ENCODE measurements at places on chromosomes 2 and 18.

DNA sequence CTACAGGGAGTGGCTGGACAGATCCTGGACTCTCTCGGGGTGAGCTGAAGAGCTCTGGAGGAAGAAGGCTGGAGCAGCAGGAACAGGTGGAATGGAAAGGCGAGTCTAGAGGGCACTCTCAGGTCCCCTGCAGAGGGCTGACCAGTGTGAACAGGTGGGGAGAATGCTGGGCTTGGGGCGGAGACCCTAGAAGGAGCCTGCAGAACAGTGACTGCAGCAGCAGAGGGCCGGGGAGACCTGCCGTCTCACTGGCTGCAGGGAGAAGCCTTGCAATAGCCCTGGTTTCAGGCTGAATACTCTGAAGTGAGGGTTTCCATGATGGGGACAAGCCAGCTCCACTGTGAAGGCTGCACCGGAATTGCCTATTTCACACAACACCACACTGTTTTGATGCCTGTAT is 626.7 kb upstream of the SALL3 start:
- no peak for DNase-seq

DNA sequence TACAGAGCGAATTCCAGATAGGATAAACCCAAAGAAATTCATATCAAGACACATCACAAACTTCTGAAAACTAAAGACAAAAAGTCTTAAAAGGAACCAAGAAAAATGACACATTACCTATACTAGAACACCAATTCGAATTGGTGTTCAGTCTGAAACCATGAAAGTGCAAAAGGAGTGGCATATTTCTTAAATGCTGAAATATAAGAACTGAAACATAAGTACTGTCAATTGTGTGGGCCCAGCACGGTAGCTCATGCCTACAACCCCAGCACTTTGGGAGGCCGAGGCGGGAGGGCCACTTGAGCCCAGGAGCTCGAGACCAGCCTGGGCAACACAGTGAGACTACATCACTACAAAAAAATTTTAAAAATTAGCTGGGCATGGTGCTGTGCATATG is 43.4 kb downstream of the TMEM131 start:
- DNase-seq, result no peak

GRCh38 chr2:234330902-234331301 is 166.0 kb downstream of the ARL4C start:
- no peak for DNase-seq

- no peak for DNase-seq
Observed at GRCh38 chr2:203842373-203842772, 25.2 kb upstream of the CTLA4 start.

DNA sequence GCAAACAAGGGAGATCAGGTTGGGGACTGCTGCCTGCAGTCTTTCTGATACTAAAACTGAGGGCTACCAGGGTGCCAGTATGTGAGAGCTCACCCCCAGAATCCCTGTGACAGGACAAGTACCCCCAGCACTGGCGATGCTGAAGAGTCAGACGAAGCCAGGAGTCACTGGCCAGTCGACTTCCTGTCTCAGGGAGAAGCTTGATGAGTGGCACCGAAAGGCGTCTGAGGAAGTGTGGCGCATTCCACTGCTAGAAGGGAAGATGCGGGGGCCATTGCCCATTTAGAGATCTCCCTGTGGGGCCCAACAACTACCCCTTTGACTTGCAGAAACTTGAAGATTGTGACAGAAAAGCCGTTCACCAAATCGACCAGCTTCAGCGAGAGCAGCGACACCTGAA is 22.0 kb downstream of the MXD1 start:
- no peak for DNase-seq

- DNase-seq, result no peak
Observed at GRCh38 chr18:61335684-61336555, 2.7 kb downstream of the CDH20 start.

DNA sequence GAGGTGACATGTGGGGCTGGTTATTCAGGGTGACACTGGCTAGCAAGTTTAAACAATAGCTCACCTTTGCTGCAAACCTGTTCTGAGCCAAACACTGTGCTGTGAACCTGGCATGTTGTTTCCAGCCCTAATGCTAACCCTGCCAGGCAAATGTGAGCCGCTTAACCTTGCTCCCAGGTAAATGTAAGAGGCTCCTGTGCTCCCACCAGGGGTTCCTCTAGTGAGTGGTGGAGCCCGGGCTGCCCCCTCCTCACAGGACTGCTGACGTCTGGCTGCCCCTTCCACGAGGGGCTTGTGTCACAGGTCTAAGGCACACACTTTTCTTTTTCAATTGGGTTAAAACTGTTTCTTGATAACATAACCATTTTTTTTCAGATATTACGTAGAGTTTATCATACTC is 223.7 kb downstream of the DCDC2C start:
- DNase-seq, result no peak

DNA sequence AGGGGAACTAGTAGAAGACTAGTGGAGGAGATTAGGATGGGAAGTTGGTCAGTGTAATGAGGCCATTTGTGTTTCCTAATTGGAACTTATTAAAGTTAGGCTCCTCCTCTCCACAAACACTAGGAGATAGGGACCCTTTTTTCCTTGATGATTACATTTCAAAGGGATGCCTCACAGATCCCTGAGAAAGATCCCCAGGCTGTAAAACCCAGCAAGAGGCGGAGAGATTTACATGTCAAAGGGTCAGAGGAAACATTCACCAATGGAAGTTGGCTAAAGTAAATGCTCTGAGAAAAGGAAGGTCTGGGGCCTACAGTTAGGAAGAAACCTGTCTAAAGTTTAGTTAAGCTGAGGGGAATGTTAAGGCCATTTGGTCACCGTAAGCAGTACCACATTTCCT is 1.4 kb upstream of the CCDC85A start:
- no peak for DNase-seq
